ENCODE measurements at places on chromosomes 1 and 21. TPM values are rescaled to one million over a fixed set of nuclear protein-coding genes. Genes with fewer than 3 reads are reported as not detected.
A peak's percentile ranks its signal among the peaks of the same experiment; 100 is the strongest.

GRCh38 chr1:150083907-150084306 lies 16.3 kb downstream of the VPS45 start:
- no peak overlapping the region for H3K4me3 ChIP-seq
- DNase-seq, result no peak
- no peak overlapping the region for H3K27ac ChIP-seq
- no peaks in the 10 kb centered on the region for H3K27me3 ChIP-seq

DNA sequence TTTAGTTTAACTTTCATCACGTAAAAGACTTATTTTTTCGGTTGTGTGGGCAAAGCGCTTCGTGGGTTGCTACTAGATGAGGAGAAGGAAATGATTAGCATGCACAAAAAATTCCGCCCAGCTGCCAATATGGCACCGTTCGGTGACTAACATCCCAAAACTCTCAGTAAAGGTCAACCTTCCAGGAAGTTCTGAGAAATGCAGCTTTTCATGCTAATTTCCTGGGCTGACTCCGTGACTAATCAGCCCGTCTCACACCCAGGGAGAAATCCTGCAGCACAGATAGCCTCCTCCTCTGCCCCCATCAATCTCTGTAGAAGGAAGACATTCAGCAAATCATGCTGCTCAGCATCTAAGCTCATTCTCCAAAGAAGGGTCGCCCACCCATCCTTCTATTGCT lies 34.1 kb downstream of the TMCO4 start:
- no peaks in the 10 kb centered on the region for H3K36me3 ChIP-seq
- no peak overlapping the region for H3K27ac ChIP-seq
- no peak overlapping the region for H3K4me3 ChIP-seq
- DNase-seq, result no peak
- no peaks in the 10 kb centered on the region for H3K4me1 ChIP-seq

GRCh38 chr1:50681931-50682330 lies 258.7 kb upstream of the DMRTA2 start:
- no peak for DNase-seq
- no peak overlapping the region for H3K27ac ChIP-seq
- no peaks in the 10 kb centered on the region for H3K27me3 ChIP-seq
- H3K4me1 ChIP-seq, result no peaks in the 10 kb centered on the region

DNA sequence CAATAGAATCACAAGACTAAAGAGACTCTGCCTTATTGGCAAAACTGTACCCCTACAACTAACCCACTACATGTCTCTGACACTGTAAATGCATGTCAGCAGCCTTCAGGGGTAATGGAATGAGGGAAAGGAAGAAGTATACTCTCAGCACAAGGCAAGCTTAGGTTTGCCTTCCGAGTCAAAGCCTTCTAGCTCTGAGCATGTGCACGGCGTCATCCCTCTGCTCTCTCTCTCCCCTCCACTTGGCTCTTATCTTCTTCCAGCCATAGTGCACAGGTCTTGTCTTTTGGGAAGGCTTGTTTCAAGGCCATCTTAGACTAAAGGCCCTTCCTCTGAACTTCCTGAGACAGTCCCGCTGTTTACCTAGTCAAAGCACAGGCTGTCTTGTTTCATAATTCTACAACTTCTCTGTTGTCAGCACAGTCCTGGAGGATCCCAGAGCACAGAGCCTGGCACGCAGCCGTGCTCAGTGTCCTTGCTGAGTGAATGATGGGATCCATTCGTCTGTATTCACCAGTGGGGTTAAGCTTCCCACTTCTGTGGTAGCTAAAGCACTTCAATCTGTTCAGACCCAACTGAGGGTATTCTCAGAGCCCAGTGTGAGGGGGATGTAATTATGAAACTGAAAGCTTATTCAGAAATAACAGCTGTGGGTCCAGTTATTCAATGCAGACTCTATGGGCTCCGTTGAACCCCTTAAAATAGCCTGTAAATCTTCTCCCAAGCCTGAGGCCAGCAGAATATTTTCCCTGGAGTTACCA lies 166.5 kb upstream of the PLD5 start:
- H3K4me3 ChIP-seq, result no peak overlapping the region
- H3K4me1 ChIP-seq, result no peaks in the 10 kb centered on the region
- H3K36me3 ChIP-seq, result no peaks in the 10 kb centered on the region

DNA sequence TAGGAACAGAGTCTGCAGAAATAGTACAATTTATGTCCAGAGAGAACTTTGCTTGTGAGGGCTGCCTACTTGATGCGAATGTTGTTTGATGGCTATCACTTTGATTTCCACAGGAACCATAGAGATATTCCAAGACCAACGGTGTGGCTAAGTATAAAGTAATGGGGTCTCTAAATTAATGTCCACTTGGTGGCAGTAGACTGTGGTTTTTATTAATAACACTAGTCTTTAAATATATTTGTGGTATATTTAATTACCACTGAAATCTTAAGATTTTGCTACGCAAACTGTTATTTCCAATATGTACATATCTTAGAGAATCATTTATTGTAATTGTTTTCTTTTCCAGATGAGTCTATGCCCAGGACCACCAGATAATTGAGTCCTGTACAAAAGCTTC lies 647.9 kb downstream of the PLA2G4A start:
- H3K4me1 ChIP-seq, result no peaks in the 10 kb centered on the region
- H3K27me3 ChIP-seq, result no peaks in the 10 kb centered on the region
- no peak overlapping the region for H3K27ac ChIP-seq
- no peaks in the 10 kb centered on the region for H3K36me3 ChIP-seq
- no peak overlapping the region for H3K4me3 ChIP-seq

GRCh38 chr1:24102961-24103360 lies 9.0 kb downstream of the MYOM3 start:
- DNase-seq, result no peak
- H3K4me1 ChIP-seq, result no peaks in the 10 kb centered on the region
- H3K4me3 ChIP-seq, result no peak overlapping the region
- no peak overlapping the region for H3K27ac ChIP-seq
- no peaks in the 10 kb centered on the region for H3K36me3 ChIP-seq

DNA sequence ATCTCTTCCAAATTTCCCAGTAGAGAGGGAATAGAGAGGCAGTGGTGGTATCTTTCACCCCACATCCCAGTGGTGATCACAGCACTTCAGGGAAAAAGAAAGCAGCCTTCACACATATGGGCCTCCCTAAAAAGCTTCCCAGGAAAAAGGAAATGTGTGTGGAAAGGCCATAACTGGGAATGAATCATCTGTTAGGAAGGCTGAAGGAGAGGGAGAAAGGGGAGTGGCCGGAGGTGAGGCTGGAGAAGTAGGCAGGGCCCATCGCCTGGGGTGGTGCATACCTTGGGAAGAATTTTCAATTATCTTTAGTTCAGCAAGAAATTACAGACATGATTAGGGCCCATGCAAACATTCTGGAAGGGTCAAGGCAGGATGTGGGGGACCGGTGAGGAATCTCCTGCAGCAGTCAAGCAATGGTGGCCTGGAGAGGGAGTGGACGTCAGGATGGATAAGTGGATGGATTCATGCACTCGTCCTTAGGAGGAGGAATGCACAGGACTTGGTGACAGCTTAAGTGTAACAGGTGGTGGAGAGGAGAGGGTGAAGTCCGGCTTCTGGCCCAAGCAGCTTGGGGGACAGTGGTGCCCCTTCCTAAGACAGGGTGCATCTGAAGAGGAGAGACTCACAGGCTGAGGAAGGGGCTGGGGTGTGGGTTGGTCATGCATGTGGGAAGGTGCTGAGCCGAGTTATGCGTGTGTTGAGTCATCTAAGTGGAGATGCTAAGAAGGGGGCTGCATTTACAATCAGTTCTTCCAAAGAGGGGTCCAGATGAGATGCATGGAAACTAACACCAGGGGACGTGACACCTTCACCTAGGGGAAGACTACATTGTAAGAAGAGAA lies 17.9 kb downstream of the HIVEP3 start:
- H3K4me1 ChIP-seq, result no peaks in the 10 kb centered on the region
- H3K27ac ChIP-seq, result no peak overlapping the region
- H3K27me3 ChIP-seq, result no peaks in the 10 kb centered on the region
- H3K4me3 ChIP-seq, result no peak overlapping the region
- H3K36me3 ChIP-seq, result no peaks in the 10 kb centered on the region

- no peaks in the 10 kb centered on the region for H3K27me3 ChIP-seq
- H3K36me3 ChIP-seq, result no peaks in the 10 kb centered on the region
- no peaks in the 10 kb centered on the region for H3K4me1 ChIP-seq
- DNase-seq, result no peak
- H3K4me3 ChIP-seq, result no peak overlapping the region
- no peak overlapping the region for H3K27ac ChIP-seq
Measured at GRCh38 chr1:44021581-44022321, 9.5 kb downstream of the SLC6A9 start.

DNA sequence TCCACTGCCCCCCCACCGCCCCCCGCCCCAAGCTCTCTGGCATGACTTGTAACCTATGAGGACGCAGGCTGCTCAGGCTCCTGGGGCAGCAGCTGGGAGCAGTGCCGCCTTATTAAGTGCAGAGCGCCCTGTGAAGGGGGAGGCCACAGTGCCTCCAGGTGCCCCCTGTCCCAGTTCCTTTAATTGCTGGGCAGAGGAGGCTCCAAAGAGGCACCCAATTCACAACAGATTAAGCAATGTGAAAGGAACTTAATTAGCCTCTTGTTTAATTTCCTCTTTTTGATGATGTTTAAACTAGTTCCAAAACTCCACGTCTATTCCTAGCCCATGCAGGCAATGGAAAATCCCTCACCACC lies 3.0 kb downstream of the RXFP4 start:
- H3K4me3 ChIP-seq, result no peak overlapping the region
- H3K27ac ChIP-seq, result no peak overlapping the region
- H3K27me3 ChIP-seq, result no peaks in the 10 kb centered on the region
- DNase-seq, result no peak
- no peaks in the 10 kb centered on the region for H3K4me1 ChIP-seq
- no peaks in the 10 kb centered on the region for H3K36me3 ChIP-seq

DNA sequence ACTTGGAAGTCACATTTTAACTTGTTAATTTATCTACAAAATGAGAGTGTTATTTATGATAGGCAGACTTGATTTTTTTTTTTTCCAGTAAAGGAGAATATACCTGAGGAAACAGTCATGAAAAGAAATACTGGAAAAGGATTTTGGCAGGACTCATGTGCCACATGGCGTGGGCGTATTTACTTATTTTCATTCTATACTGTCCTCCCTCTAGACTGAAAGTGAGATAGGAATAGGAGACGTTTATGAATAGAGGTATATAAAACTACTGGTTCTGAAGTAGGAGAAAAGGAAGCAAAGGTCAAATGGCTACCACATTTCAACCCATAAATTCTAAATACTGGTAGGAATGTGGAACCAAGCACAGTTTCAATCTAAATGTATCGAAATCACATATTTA lies 94.8 kb upstream of the MPC2 start:
- H3K4me1 ChIP-seq, result no peaks in the 10 kb centered on the region
- no peak overlapping the region for H3K4me3 ChIP-seq

DNA sequence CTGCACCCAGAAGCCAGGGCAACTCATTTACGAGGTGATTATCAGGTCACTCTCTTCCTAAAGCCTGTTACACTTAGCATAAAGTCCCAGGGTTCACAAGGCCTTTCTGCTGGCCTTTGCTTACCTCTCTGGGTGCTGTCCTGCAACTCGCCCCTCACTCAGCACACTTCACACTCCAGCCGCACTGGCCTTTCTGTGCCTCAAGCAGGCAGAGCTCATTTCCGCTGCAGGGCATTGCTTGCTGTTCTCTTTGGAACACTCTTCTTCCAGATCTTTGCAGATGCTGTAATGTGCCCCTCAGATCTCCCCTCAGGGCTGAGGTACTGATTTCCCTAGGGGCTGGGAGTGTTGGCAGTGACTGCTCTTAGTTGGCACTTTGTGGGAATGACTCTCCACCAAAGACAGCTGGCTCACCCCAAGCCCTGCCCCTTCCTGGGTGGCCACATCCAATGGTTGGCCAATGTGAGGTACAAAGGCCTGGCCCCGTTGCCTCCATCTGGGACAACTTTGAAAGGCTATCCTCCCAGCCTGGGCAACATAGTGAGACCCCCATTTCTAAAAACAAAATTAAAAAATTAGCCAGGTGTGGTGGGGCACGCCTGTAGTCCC lies 50.8 kb upstream of the SSBP3 start:
- no peaks in the 10 kb centered on the region for H3K27me3 ChIP-seq
- H3K4me1 ChIP-seq, result no peaks in the 10 kb centered on the region

GRCh38 chr21:33587792-33588484 lies 546 bp downstream of the DONSON start:
- peak overlapping the region; percentile 83 for H3K27ac ChIP-seq
- H3K27me3 ChIP-seq, result no peaks in the 10 kb centered on the region
- H3K4me3 ChIP-seq, result peak overlapping the region; percentile 86
- no peaks in the 10 kb centered on the region for H3K4me1 ChIP-seq
- no peaks in the 10 kb centered on the region for H3K36me3 ChIP-seq

DNA sequence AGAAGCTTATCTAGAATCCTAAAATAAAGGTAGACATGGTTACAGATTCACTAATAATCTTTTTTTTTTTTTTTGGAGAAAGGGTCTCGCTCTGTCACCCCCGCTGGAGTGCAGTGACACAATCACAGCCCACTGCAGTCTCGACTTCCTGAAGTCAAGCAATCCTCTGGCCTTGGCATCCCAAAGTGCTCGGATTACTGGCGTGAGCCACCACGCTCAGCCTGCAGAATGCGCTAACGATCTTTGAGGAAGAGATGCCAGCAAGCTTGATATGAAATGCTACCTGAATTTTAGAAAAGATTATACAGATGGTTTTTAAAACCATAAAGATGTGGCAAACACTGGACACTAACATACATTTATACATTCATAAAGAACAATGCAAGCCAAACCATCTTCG lies 4.1 kb upstream of the GNPAT start:
- no peaks in the 10 kb centered on the region for H3K36me3 ChIP-seq
- no peak overlapping the region for H3K4me3 ChIP-seq
- no peak for DNase-seq
- H3K27ac ChIP-seq, result peak overlapping the region; percentile 68
- H3K4me1 ChIP-seq, result no peaks in the 10 kb centered on the region

DNA sequence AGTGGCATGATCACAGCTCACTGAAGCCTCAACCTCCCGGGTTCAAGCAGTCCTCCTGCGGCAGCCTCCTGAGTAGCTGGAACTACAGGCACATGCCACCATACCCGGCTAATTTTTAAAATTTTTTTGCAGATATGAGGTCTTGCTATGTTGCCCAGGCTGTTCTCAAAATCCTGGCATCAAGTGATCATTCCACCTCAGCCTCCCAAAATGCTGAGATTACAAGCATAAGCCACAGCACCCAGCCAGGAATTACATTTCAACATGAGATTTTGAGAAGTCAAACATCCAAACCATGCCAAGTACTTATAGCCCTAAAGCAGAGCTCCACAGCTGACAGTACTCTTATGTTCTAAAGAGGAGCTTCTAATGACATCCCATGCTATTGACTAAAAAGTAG lies 200.1 kb downstream of the FCRL5 start:
- DNase-seq, result no peak
- H3K27me3 ChIP-seq, result no peaks in the 10 kb centered on the region
- no peaks in the 10 kb centered on the region for H3K36me3 ChIP-seq
- no peak overlapping the region for H3K27ac ChIP-seq
- no peak overlapping the region for H3K4me3 ChIP-seq

GRCh38 chr1:33298623-33299277 lies 22.1 kb downstream of the A3GALT2 start:
- no peak overlapping the region for H3K4me3 ChIP-seq
- no peaks in the 10 kb centered on the region for H3K27me3 ChIP-seq
- H3K36me3 ChIP-seq, result peaks cover 7% of the 10 kb centered on the region
- H3K27ac ChIP-seq, result no peak overlapping the region
- no peaks in the 10 kb centered on the region for H3K4me1 ChIP-seq
- peak; percentile 75 for DNase-seq

- no peaks in the 10 kb centered on the region for H3K36me3 ChIP-seq
- no peaks in the 10 kb centered on the region for H3K27me3 ChIP-seq
- H3K27ac ChIP-seq, result no peak overlapping the region
- H3K4me1 ChIP-seq, result no peaks in the 10 kb centered on the region
- H3K4me3 ChIP-seq, result no peak overlapping the region
- DNase-seq, result no peak
Measured at GRCh38 chr1:33685256-33685655, 178.6 kb upstream of the HMGB4 start.

Gene NTMT2
- not detected for total RNA-seq

Gene KCTD3
- 33.0 TPM for total RNA-seq

Gene HTR1D
- total RNA-seq, result not detected

Gene NBPF20
- total RNA-seq, result 10.0 TPM

Gene DLGAP3
- total RNA-seq, result 0.13 TPM

Gene CLCA4
- total RNA-seq, result 0.07 TPM

Gene FMO3
- total RNA-seq, result 113 TPM

Gene SDHC
- total RNA-seq, result 219 TPM

Measured in right lobe of liver (tissue), 6 donors.